Pericardium fibroblast (primary cell): ENCODE measurements at places on chromosomes 3 and 15. TPM values are rescaled to one million over a fixed set of nuclear protein-coding genes. Genes with fewer than 3 reads are reported as not detected.

The FEM1B gene
- 27.3 and 28.7 TPM in 2 replicates for total RNA-seq

The NTRK3 gene
- 0.23 TPM in 1 of 2 replicates, not detected in the other for total RNA-seq

The KBTBD8 gene
- 1.6 and 2.9 TPM in 2 replicates for total RNA-seq

The CADM2 gene
- not detected in 2 replicates for total RNA-seq

The CYP8B1 gene
- not detected in 2 replicates for total RNA-seq

The SLC6A6 gene
- total RNA-seq, result 4.1 and 4.3 TPM in 2 replicates

The TMEM87A gene
- 27.7 and 32.2 TPM in 2 replicates for total RNA-seq

The EFCC1 gene
- total RNA-seq, result not detected in 2 replicates

The UROC1 gene
- total RNA-seq, result not detected in 2 replicates

The AQP9 gene
- total RNA-seq, result under 0.01 TPM in 1 of 2 replicates, not detected in the other

The EHD4 gene
- 4.0 and 6.9 TPM in 2 replicates for total RNA-seq

The GABPB1 gene
- 9.1 and 18.4 TPM in 2 replicates for total RNA-seq
